ENCODE measurements at places on chromosomes 2 and 18. TPM values are rescaled to one million over a fixed set of nuclear protein-coding genes. Genes with fewer than 3 reads are reported as not detected.

DNA sequence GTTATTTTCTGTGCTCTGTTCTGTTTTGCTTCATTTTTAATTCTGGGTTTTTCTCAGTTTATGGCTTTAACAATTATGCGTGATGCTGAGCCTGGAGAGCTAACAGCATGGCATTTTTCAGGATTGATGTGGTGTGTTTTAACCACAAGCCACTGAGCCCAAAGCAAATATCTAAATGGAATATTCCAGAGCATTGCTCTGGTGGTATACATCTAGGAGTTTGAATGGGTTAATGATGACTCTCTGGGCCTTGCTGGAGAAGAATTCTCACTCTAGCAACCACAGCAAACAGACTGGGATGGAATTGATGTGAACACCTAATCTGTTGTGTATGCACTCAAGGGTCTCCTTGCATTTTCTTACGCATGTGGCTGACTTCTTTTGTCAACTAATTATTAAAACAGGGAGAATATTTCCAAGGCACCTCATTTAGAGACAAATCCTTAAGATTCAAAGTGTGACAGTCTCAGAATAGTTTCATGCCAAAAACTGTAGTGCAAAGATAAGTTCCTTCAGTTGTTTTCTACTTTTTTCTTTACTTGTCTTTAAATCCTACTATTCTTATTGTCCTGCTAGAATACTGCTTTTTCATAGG is 164.0 kb downstream of the DTNA start:
- peaks cover 2% of the 10 kb centered on the region for H3K27me3 ChIP-seq
- no peak overlapping the region for H3K4me3 ChIP-seq
- H3K4me1 ChIP-seq = no peaks in the 10 kb centered on the region
- H3K36me3 ChIP-seq = no peaks in the 10 kb centered on the region
- H3K27ac ChIP-seq = no peak overlapping the region
- DNase-seq = no peak

DNA sequence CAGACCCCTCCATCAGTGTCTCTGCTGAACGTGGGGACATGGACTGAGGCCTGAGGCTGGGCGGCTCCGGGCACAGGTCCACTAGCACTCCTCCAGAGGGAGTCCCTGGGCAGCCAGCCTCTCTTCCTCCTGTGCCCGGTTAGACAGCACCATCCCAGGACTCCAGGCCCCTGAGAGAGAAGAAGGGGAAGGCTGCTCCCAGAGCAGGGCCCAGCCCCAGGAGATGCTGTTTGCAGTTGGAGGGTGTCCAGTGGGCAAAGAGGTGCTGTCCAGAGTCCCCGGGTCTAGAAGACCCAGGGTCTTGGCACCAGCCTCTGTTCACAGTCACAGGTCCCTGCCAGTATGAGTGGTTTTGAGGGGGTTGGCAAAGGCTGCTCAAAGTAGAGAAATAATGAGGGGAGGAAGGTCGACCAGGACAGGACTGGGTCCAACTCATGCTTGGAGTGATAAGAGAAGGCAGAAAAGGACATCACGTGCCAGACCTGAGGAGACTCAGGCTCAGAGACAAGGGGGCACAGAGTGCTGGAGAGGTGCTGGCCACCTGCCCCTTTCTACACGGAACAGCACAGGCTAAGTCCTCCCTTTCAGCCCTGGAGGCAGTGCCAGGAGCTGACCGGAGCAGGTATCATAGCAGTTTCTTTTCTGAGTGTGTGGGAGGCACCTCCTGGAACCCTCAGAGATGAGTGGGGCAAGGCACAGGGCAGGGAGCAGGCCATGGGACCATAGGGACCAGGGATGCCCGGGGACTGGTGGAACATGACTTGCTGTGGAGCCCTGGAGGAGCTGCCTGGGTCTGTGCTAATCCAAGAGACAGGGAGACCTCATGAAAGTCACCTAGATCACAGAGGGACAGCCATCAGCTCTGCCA is 21.1 kb downstream of the CRACDL start:
- no peaks in the 10 kb centered on the region for H3K27me3 ChIP-seq
- no peak overlapping the region for H3K27ac ChIP-seq
- H3K4me1 ChIP-seq = peaks cover 43% of the 10 kb centered on the region
- H3K36me3 ChIP-seq = no peaks in the 10 kb centered on the region
- no peak for DNase-seq

DNA sequence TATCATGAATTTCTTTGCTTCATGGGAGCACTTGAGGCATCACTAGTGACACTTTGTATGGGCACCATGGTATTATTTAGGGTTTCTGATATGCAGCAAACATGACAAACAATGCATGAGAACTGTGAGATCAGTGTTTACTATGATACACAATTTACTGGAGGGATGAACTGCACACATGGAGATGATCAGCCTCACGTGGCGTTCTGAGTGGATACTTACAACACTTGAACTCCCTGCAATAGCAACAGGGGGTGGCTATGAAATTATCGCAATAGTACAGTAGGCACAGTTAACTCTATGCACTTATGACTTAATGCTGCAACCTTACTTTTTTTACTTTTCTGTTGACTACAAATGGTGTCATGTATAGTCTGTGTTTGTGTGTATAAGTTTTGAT is 18.5 kb upstream of the UGT1A8 start:
- H3K4me1 ChIP-seq = no peaks in the 10 kb centered on the region
- peaks cover 45% of the 10 kb centered on the region for H3K27me3 ChIP-seq
- no peak for DNase-seq
- no peaks in the 10 kb centered on the region for H3K36me3 ChIP-seq

GRCh38 chr18:46042571-46043123 is 29.4 kb downstream of the PSTPIP2 start:
- peaks cover 6% of the 10 kb centered on the region for H3K36me3 ChIP-seq
- H3K27ac ChIP-seq = no peak overlapping the region
- H3K4me3 ChIP-seq = no peak overlapping the region

DNA sequence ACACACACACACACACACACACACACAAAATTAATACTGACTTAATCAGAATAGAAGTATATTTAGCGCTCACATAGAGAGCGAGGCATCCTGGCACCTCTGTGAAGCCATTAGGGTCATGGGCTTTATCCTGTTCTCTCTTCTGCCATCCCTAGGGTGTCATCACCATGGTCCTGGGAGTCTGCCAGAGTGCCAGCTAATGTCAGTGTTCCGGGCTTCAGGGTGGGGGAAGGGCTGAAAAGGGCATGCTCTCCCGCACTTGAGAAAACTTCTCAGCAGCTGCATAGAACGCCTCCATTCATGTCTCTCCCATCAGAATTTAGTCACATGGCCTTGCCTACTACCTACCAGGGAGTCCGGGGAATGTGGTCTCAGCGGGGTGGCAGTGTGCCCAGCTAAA is 19.7 kb upstream of the DYNC2LI1 start:
- no peak overlapping the region for H3K27ac ChIP-seq
- H3K27me3 ChIP-seq = no peaks in the 10 kb centered on the region
- no peak for DNase-seq
- no peaks in the 10 kb centered on the region for H3K36me3 ChIP-seq

DNA sequence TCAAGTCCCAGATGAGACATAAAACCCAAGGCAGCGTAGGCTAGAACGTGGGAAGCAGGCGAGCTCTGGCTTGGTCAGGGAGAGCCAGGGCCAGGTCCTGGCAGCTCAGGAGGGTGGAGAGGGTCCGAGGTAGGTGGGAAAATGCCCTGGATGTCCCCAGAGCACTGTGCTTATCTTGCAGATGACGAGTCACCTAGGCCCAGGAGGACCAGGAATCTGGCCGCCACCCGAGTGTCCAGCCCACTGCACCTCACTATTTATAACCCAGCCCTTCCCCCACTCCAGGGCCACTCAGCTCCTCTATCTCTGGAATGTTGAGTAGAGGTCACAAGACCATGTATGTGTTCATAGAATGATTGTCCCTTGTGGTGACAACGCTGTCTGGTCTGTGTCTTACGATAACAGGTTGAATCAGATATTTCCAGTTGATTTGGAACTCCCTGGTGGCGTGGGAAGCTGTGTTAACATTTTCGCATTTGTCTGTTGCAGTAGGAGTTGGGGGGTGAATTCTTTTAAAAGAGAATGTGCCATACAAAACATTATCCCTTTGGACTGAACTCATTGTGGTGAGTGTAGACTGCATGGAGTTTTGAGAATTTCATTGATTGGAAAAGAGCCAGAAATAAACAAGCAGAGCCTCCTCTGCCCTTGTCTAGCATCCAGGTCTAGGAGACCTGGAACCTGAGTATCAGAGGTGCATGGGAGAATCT is 47.5 kb downstream of the EMILIN2 start:
- DNase-seq = no peak
- peaks cover 8% of the 10 kb centered on the region for H3K4me1 ChIP-seq
- no peak overlapping the region for H3K27ac ChIP-seq
- no peaks in the 10 kb centered on the region for H3K27me3 ChIP-seq
- H3K4me3 ChIP-seq = no peak overlapping the region
- no peaks in the 10 kb centered on the region for H3K36me3 ChIP-seq

- H3K36me3 ChIP-seq = no peaks in the 10 kb centered on the region
- no peak overlapping the region for H3K4me3 ChIP-seq
Measured at GRCh38 chr2:18475884-18476283, 84.6 kb downstream of the RDH14 start.

DNA sequence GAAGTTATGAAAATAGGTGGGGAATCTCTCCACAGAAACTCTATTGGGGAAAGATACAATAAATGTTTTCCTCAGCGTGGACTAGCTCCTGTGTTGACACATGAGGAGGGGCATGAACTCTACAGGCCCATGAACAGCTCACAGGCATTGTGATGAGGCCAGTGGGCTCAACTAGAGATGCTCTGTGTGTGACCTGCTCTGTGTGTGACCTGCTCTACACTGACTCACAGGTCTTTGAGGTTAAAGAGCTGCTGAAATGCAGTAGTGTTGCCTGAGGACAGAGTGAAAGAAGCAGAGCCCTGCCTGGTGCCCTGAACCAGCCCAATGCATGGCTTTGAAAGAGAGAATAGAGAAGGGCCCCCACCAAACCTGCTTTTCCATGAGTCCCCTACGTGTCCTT is 117.6 kb downstream of the MCFD2 start:
- H3K4me3 ChIP-seq = no peak overlapping the region
- peaks cover 2% of the 10 kb centered on the region for H3K36me3 ChIP-seq
- peaks cover 34% of the 10 kb centered on the region for H3K4me1 ChIP-seq
- peak; percentile 32 for DNase-seq
- H3K27me3 ChIP-seq = no peaks in the 10 kb centered on the region

- no peak for DNase-seq
- H3K4me1 ChIP-seq = no peaks in the 10 kb centered on the region
- peaks cover 25% of the 10 kb centered on the region for H3K27me3 ChIP-seq
- H3K4me3 ChIP-seq = no peak overlapping the region
- H3K36me3 ChIP-seq = no peaks in the 10 kb centered on the region
Measured at GRCh38 chr2:157087373-157088002, 170.0 kb upstream of the GALNT5 start.

GRCh38 chr2:34602262-34602661 is 1003.2 kb upstream of the FAM98A start:
- H3K27me3 ChIP-seq = no peaks in the 10 kb centered on the region
- DNase-seq = no peak
- no peak overlapping the region for H3K27ac ChIP-seq
- no peak overlapping the region for H3K4me3 ChIP-seq

TRIM54 gene
- not detected for total RNA-seq

SULT6B1 gene
- not detected for total RNA-seq

- DNase-seq = no peak
- no peaks in the 10 kb centered on the region for H3K4me1 ChIP-seq
- H3K36me3 ChIP-seq = no peaks in the 10 kb centered on the region
- H3K27me3 ChIP-seq = no peaks in the 10 kb centered on the region
- H3K27ac ChIP-seq = no peak overlapping the region
- H3K4me3 ChIP-seq = no peak overlapping the region
Measured at GRCh38 chr2:186255823-186256222, 230.2 kb upstream of the ZC3H15 start.

GRCh38 chr2:239664216-239664810 is 263.5 kb upstream of the HDAC4 start:
- H3K36me3 ChIP-seq = no peaks in the 10 kb centered on the region
- H3K27me3 ChIP-seq = no peaks in the 10 kb centered on the region
- no peaks in the 10 kb centered on the region for H3K4me1 ChIP-seq
- no peak overlapping the region for H3K4me3 ChIP-seq

MLPH gene
- total RNA-seq = 22.5 TPM

CFC1 gene
- total RNA-seq = not detected

DNA sequence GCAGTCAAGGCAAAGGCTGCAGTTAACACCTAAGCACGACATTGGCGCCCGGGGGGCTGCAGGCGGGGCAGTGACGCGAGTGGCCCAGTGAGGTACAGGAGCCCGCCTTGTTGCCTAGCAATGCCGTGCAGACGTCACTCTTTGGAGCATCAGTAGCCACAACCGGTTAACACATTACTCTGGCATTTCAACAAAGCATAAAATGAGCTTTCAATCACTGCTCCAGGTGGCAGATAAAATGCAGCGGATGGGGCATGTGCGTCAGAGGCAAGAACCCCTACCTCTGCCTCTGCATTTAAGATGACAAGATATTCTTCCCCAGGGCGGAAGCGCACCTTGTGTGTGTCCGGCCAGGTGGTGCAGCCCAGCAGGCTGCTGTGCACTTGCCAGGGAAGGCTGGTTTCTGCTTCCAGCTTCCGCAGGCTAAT is 139.4 kb downstream of the MTCL1 start:
- no peak overlapping the region for H3K4me3 ChIP-seq
- peaks cover 3% of the 10 kb centered on the region for H3K4me1 ChIP-seq
- no peak overlapping the region for H3K27ac ChIP-seq
- DNase-seq = no peak

DNA sequence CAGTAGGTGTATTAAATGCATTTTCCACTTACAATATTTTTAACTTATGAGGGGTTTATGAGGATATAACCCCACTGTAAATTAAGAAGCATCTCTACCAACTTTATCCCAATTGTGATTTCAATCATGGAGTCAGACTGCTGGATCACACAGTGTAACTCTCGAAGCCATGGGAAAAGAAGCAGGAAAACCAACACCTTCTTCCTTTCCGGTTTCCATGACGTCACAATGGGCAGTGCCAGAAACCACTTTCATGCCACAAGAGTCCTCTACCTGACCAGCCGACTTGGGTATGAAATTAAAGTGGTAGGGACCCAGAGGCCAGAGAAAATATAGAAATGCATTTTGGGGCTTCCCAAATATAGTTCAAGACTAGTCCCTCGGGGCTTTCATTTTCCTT is 4.2 kb downstream of the RNF152 start:
- H3K4me3 ChIP-seq = no peak overlapping the region
- H3K36me3 ChIP-seq = peaks cover 54% of the 10 kb centered on the region
- no peaks in the 10 kb centered on the region for H3K27me3 ChIP-seq
- no peak overlapping the region for H3K27ac ChIP-seq
- peaks cover 62% of the 10 kb centered on the region for H3K4me1 ChIP-seq
- DNase-seq = no peak

DSC2 gene
- 1.6 TPM for total RNA-seq

DNA sequence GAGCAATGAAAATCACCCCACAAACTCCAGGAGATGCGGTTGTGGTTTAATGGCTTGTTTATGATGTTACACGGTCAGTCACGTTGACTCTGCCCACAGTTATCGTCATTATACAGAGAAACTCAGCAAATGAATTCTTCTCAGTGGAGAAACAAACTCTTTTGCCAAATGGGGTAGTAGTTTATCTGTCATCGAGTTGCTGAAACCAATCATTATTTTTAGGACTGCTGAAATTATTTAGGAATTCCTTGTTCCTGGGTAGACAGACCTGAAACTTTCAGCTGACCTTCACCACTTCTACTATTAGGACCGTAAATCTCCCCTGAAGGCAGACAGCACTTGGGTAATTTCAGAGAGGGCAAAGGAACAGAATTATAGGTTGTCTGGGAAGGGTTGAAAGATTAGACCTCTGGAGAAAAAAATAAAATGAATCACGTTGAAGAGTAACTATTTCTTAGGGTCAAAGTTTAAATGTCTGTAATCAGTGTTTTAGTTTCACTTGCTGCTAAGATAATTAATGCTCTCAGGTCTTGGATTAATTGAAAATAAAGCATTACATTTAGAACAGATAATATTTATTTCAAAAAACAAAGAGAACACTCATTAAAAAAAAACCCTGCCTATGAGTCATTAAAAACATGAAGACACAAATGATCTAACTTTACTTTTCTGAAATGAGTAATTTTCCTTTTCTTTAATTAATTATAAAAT is 52.1 kb upstream of the LYPD6 start:
- H3K27me3 ChIP-seq = no peaks in the 10 kb centered on the region
- no peak overlapping the region for H3K27ac ChIP-seq
- H3K4me1 ChIP-seq = no peaks in the 10 kb centered on the region

Data from osteocyte (in vitro differentiated cells).